ENCODE measurements at places on chromosomes 4 and X. TPM values are rescaled to one million over a fixed set of nuclear protein-coding genes. Genes with fewer than 3 reads are reported as not detected.

DNA sequence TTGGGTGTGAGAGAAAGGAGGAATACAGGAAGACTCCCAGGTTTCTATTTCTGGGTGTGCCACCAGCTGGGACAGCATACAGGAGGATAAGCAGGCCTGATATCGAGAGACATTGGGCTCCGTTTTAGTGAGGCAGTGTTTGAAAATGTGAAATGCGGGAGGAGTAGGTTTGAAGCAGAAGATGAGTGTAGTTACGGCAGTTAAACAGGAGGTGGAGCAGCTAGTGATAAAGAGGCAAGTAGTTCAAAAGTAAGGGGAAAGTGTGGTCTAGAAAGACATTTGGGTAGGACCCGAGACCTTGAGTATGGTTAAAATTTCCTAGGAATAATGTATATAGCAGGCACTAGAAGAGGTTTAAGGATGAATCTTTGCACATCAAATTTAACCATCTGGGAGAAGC is 42.4 kb downstream of the DCUN1D4 start:
- DNase-seq: no peak

DNA sequence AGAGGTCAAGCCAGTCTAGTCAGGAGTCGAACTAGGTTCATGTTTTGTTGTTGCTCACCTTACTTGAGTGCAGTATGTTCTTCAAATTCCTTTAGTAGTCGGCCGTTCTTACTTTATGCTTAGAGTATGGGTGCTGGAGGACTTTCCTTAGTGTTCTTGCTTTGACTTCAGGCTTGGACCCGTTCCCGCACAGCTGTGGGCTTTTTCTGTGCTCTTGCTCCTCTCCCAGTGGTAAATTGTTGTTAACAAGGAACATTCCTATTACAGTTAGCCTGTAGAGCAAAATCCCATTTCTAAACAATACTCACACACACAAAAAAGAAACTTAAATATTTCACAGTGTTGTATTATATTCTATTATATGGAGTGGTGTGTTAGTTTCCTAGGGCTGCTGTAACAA is 113.5 kb downstream of the RAP1GDS1 start:
- DNase-seq: no peak

The MAGEC2 gene
- not detected for total RNA-seq

The HERC6 gene
- total RNA-seq: 9.9 TPM

GRCh38 chr4:140247237-140247636 is 93.3 kb upstream of the MAML3 start:
- DNase-seq: no peak

GRCh38 chrX:5388087-5388486 is 840.6 kb downstream of the NLGN4X start:
- DNase-seq: no peak

- DNase-seq: no peak
Observed at GRCh38 chr4:314296-314903, 9.1 kb upstream of the ZNF732 start.

The DTHD1 gene
- 0.25 TPM for total RNA-seq

DNA sequence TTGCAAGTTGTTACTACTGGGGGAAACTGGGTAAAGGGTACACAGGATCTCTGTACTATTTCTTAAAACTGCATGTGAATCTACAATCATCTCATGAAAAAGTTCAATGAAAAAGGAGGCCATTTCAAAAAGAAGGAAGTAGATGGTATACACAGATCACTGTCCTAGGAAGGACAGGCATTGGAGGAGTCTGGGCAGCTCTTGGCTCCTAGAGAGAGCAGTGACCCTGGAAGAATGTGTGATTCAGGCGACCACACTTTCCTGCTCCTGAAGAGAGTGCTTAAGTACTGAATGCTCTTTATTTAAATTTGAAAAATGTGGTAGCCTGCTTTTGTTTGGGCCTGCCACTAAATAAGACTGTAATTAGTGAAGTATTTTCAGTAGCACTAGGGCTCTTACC is 318.1 kb upstream of the CASK start:
- DNase-seq: no peak

- no peak for DNase-seq
Observed at GRCh38 chr4:336099-336892, 1.3 kb upstream of the ZNF141 start.

- DNase-seq: no peak
Observed at GRCh38 chrX:38236901-38237615, 16.4 kb upstream of the SRPX start.

DNA sequence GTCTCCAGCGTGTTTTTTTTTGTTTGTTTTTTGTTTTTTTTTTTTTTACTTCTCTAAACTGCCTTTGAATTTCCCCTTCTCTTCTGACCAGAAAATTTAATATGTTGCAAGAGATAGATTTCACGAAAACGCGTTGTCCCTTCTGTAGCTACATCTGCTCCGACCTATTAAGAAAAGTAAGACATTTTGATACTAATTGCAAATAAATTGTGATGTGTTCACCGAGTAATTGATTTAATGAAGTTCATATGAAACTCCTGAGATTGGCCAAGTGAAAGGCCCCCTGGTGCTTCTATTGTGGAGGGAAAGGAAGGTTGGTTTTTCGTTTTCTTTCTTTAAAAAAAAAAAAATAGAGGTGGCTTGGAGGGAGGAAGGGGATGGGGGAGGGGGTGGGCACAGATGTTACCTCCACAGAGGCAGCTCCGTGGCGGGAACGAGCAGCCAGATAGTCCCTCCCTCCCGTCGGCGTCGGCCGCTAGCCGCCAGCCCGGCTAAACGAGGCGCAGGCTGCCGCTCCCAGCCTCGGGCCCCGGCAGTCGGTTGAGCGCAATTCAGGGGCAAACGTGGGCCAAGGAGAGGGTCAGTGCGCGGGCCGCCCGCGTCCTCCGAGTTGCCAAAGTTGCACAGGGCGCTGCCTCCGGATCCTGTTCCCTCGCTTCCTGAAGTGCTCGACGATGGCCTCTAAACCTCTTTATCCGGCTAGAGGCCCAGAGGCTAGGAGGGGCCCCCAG is 139.1 kb upstream of the ZIC3 start:
- no peak for DNase-seq

GRCh38 chrX:9465380-9466123 is 694 bp downstream of the TBL1X start:
- peak; percentile 19 for DNase-seq

The SHROOM3 gene
- total RNA-seq: 0.12 TPM

The CDK16 gene
- 85.3 TPM for total RNA-seq

GRCh38 chrX:114626323-114626722 is 42.4 kb downstream of the HTR2C start:
- DNase-seq: no peak

DNA sequence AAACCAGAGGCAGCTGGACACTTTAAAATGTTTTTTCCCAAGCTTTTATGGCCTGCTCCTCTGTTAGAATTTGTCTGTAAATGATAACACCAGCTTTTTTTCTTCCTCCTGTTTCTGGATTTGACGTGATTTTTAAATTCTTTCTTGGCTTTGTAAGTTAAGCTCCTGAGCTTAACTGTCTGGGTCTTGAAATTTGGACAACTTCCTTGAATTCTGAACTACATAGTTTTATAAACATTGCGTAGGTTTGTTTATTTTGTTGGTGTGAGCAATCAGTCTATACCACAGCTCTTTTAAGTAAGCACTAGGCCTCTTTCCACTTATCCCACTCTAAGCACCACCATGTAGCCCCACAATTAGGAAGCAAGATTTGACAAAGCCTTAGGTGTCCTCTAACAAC is 144.4 kb upstream of the GUCY1A1 start:
- DNase-seq: no peak

The TMEM35A gene
- total RNA-seq: not detected

Data from activated naive CD4-positive, alpha-beta T cell treated with anti-CD3 and anti-CD28 coated beads for 36 hours (primary cell).